ENCODE measurements at places on chromosomes 5 and 9. TPM values are rescaled to one million over a fixed set of nuclear protein-coding genes. Genes with fewer than 3 reads are reported as not detected.

The IGIP gene
- 4.4 TPM for total RNA-seq

The TEK gene
- 5.6 TPM for total RNA-seq

DNA sequence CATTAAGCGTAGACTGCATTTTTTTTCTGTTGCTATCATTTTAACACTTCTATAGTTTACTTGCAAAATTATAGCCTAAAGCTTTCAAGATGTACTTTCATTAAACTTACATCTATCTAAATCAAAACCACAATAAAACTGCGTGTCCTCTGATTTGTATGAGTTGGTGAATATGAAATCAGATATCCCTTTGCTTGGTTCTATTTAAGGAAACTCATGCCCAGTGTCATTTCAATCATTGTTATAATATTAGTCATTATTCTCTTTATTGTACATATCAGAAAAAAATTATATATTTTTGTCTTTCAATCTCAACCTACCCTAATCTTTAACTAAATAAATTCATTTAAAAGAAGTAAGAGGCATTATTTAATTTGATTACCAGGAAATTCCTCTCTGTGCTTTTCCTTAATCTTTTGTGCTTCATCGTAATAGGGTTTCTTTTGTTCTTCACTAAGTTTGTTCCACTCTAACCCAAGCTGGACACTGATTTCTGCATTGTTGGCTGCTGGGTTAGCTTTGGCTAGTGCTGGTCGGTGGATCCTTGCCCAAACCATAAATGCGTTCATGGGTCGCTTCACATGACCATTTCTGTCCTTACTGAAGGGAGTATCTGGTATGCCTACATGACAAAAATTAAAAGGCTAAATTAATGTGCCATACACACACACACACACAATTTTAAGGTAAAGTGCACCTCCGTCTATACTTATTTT lies 3.8 kb downstream of the SOX30 start:
- DNase-seq, result no peak

The BRIX1 gene
- 28.7 TPM for total RNA-seq

The SLC6A19 gene
- 5.2 TPM for total RNA-seq

The C9orf57 gene
- not detected for total RNA-seq

The GABRG2 gene
- 0.43 TPM for total RNA-seq
